ENCODE measurements at places on chromosomes 7 and 10.
A peak's percentile ranks its signal among the peaks of the same experiment; 100 is the strongest.

DNA sequence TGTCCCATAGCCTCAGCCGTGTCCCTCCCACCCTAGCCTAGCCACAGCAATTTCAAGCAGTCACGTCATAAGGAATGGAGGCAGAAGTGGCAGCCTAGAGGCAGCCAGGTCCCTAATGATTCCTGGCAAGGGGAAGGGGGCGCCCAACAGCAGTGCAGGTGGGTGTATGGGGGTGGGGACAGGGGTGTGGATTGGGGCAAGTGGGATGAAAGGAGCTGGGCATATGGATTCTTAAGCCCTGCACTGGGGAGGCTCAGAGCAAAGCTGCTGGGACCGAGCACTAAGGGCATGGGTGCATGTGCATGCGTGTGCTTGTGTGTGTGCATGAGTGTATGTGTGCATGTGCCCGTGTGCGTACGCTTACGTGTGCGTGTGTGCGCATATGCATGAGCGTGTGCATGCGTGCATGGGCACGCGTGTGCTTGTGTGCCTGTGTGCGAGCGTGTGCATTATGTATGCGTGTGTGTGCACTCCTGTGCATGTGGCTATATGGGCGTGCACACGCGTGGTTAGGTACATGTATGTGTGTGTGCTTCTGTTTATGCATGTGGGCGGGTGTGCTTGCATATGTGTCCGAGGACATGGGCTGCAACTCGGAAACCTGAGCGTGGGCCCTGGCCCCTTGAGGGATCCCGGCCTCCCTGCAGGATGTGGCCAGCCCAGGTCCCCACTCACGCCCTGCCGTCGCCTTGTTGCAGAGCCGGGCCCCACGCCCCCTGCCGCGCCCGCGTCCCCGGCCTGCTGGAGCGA is 34.1 kb downstream of the SH2B2 start:
- no peak for DNase-seq

DNA sequence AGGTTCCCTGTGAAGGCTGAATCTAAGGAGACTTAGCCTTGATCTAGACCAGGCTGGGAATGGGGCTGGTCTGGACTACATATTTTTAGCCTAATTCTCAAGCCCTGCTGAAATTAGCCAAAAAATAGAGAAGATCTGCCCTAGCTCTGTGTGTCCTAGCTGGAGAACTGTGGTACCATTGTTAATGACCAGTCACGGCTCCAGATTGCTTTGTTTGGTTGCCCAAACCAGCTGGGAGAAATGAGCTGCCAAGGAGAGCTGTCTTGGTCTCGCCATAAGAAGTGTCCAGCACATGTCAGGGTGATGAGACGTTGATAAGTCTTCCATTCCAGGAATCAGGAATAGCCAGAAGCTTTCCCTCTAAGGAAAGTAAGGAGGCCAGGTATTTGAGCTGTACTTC is 20.7 kb downstream of the GBX1 start:
- DNase-seq: no peak

DNA sequence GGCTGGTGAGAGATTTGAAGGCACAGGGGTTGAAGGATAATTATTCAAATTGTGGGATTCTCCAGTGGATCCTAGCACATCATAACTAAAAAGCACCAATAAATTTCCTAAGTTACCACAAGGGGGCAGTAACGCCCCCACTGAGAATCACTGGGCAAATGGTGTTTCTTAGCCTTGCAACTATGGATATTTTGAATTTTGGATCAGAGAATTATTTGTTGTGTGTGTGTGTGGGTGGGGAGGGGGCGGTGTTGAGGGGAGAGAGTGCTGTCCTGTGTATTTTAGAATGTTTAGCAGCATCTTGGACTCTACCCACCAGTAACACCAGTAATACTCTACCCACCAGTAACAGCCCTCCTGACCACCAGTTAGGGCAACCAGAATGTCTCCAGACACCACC is 63.3 kb upstream of the PRKG1 start:
- peak; percentile 62 for DNase-seq

DNA sequence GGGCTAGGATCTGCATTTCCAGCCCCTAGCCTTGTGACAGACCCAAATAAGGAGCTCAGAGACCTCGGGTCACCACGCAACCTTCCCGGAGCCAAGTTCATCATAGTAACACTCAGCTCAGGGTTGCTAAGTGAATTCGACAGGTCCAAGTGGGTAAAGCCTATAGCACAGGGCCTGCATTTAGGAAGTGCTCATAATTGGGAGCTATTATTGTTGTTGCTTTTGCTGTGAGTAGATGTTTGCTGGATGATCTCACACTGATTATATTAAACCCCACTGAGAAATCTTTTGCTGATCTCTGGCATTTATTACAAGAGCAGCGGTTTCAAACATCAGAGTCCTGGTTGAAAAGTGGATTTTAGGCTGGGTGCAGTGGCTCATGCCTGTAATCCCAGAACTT is 20.3 kb upstream of the SAR1A start:
- DNase-seq: peak; percentile 43

DNA sequence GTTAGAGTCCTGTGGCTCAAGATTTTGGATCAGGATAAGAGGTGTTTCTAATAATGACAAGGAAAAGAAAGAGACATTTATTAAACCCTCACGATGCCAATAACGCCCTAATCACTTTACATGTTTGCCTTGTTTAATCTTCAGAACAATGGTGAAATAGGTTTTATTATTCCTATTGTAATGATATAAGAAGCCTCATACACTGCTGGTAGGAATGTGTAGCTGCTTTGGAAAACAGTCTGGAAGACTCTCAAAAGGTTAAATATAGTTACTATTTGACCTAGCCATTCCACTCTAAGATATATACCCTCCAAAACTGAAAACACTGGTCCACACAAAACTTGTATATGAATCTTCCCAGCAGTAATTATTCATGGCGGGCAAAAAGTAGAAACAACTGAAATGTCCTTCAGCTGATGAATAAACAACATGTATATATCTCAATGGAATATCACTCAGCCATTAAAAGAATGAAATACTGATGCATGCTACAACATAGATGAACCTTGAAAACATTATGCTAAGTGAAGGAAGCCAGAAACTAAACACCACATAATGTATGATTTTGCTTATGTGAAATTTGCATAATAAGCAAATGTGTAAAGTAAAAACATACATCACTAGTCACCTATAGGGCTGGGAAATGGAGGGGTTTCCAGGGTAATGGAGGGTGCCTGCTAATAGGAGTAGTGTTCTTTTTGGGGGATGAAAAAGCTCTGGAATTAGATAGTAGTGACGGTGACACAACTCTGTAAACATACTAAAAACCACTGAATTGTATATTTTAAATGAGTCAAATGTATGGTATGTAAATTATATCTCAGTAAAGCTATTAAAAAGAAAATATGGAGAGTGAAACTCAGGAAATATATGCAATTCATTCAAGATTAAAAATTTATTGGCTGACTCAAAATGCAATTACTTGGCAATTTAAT is 76.9 kb upstream of the ANK3 start:
- peak; percentile 23 for DNase-seq

- peak; percentile 44 for DNase-seq
Measured at GRCh38 chr10:105188737-105189462, 547.8 kb downstream of the SORCS3 start.

- no peak for DNase-seq
Measured at GRCh38 chr7:130131964-130132875, 61.9 kb downstream of the KLHDC10 start.

DNA sequence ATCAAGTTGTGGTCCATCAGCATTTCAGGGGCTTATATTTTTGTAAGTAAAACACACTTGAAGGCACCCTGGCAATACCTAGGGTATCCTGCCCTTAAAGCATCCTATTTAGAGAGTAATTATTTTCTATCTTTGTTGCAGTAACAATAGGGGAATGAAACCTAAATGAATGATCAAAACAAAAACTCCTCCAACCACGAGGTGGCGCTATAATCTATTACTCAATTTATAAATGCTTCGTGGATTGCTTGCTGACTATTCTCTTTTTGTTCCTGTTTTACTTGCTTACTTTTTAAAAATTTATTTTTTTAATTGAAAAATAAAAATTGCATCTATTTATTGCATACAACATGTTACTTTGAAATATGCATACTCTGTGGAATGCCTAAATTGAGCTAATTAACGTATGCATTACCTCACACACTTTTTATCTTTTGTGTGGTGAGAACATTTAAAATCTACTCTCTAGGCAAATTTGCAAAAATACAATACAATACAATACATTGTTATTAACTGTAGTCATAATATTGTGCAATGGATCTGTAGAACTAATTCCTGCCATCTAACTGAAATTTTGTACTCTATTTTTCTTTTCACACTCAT is 147.7 kb upstream of the BMPER start:
- peak; percentile 75 for DNase-seq

DNA sequence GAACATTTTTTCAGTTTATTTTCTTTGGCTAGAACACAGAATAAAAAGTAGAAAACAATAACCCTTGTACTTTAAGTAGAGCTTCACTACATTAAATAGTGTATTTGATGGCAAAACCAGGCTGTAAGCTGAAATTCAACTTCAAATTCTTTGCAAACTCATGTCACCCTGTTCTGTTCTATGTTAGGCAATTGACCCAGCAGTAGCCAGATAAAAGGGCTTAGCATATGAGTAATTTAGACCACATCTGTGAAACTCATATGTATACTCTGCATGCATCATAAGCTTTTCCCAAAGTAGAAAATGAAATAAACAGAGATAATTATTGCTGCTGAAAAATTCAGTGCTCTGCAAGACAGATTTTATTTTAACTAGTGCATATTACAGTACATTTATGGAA is 150.2 kb downstream of the GNAI1 start:
- DNase-seq: peak; percentile 84

DNA sequence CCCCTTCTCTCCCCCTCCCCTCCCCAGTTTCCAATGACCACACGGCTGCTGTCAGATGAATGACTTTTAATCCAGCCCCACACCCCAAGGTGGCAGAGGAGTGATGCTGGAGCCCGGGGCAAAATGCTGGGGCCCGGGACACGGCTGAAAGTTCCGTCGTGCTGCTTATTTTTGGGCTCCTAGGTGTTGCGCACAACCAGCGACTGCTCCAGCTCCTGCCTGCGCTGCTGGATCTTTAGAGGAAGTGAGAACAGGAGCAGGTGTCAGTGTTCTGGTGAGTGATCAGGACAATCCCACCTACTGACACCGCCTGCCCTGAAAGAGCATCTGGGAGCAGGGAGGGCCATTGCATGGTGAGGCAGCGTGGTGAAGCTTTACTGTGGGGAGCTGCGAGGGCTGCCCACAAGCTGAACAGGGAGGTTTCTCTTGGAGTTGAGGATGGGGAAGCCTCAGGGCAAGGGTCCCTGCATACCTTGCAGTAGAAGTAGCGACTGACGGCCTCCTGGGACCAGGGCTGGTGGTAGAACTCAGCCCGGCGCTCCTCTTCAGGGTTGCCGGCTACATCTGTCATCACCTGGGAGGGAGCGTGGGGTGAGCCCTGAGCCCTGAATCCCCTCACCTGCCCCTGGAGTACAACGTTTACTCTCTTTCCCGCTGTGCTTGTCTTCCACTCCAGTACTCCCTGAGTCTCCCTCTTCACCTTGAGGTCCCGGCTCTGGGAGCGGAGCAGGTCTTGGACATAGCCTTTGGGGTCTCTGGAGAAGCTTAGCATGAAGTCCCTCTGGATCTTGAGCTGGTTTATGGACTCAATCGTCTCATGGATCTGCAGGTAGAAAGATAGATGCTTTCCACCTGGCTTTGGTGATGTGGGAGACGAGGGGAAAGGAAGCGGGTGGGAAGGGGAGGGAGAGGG is 6.9 kb downstream of the CHPF2 start:
- no peak for DNase-seq

DNA sequence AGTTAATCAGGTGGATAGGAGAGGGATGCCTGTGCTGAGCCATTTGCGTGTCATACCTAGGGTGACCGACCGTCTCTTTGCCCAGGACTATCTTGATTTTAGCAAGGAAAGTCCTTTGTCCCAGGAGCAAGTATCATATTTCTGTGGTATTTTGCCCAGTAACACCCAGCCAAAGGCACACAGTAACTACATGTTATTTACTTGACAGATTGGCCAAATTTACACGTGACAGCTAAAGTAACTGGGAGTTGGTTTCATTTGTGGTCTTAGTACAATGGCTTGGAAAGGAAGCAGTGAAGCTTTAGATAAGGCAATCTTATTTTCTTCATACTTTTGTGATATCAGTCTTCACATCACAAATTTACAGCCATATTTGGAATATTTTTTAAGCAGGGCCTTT is 142.1 kb downstream of the JCAD start:
- no peak for DNase-seq

GRCh38 chr10:133379801-133380666 is 972 bp downstream of the PAOX start:
- no peak for DNase-seq

DNA sequence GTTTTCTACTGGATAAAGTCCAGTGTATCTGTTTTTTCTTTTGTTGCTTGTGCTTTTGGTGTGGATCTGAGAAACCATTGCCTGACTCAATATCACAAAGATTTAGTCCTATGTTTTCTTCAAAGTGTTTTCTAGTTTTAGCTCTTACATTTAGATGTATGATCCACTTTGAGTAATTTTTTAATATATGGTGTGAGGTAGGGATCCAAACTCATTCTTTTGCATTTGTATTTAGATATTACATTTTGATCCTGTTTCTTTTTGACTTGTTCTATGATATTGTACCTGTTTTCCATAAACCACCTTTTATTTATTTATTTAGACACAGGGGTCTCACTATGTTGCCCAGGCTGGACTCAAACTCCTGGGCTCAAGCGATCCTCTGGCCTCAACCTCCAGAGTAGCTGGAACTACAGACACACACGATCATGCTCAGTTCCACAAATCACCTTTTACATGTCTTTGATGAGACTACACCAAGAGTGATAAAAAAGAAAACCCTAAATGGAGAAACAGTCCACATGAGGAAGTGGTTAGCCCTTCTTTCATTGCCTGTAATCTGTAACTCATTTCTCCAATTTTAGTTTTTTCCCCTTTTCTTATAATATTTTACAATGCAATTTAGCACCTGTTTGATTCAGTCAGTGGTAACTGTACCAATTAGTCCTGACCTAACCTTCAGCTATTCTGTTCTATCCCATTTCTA is 86.0 kb downstream of the SLC37A3 start:
- no peak for DNase-seq

GRCh38 chr10:88039496-88040200 is 176.2 kb downstream of the PTEN start:
- peak; percentile 54 for DNase-seq

DNA sequence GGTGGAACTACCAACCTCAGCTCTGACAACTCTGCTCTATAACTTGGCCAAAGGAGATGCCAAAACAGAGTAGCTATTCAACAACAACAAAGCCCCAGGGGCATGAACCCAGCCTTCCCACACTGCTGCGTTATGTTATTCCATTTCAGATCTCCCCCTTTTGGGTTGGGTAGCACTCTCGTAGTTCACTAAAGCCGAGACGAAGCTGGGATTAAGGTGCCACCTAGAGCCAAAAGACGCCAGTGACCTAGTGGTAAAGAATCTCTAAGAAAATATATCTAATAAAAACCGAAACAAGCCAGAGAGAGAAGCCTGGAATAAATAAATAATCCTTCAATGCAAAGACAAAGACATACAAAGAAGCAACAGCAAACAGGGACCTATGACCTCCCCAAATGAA is 217.3 kb downstream of the HERPUD2 start:
- no peak for DNase-seq

GRCh38 chr7:97005183-97006054 is at the start of gene DLX6:
Gene DLX6 (plus strand): TSS chr7:97005553. CDS start chr7:97005978, 425 bp downstream.
- peak; percentile 56 for DNase-seq

GRCh38 chr7:101222275-101222830 is 4.4 kb downstream of the ZNHIT1 start:
- no peak for DNase-seq
